Neural cell (in vitro differentiated cells): ENCODE measurements at places on chromosomes 5 and 9. TPM values are rescaled to one million over a fixed set of nuclear protein-coding genes. Genes with fewer than 3 reads are reported as not detected.

Gene XRCC4
- 22.7 and 22.9 TPM in 2 replicates for polyA plus RNA-seq

Gene RECK
- polyA plus RNA-seq, result 6.9 and 10.2 TPM in 2 replicates

Gene SLC25A48
- 1.0 TPM in 1 of 2 replicates, not detected in the other for polyA plus RNA-seq

Gene FOXI1
- not detected in 2 replicates for polyA plus RNA-seq

Gene PCDHB7
- 0.99 and 2.1 TPM in 2 replicates for polyA plus RNA-seq

Gene APBA1
- 10.9 and 13.4 TPM in 2 replicates for polyA plus RNA-seq

Gene FAM221B
- 0.09 TPM in 1 of 2 replicates, not detected in the other for polyA plus RNA-seq

Gene SEMA4D
- polyA plus RNA-seq, result 34.0 and 40.9 TPM in 2 replicates

Gene ZFP2
- polyA plus RNA-seq, result 7.6 and 14.5 TPM in 2 replicates

Gene IL4
- not detected in 2 replicates for polyA plus RNA-seq

Gene PCSK5
- 1.7 and 2.5 TPM in 2 replicates for polyA plus RNA-seq

Gene ASPN
- 0.35 and 0.80 TPM in 2 replicates for polyA plus RNA-seq

Gene IL3
- polyA plus RNA-seq, result not detected in 2 replicates

Gene ROR2
- polyA plus RNA-seq, result 0.33 and 0.74 TPM in 2 replicates

Gene SHISAL2B
- polyA plus RNA-seq, result not detected in 2 replicates

Gene SPATA31E1
- not detected in 2 replicates for polyA plus RNA-seq
